ENCODE measurements at places on chromosomes 2 and 18. TPM values are rescaled to one million over a fixed set of nuclear protein-coding genes. Genes with fewer than 3 reads are reported as not detected.
A peak's percentile ranks its signal among the peaks of the same experiment; 100 is the strongest.

DNA sequence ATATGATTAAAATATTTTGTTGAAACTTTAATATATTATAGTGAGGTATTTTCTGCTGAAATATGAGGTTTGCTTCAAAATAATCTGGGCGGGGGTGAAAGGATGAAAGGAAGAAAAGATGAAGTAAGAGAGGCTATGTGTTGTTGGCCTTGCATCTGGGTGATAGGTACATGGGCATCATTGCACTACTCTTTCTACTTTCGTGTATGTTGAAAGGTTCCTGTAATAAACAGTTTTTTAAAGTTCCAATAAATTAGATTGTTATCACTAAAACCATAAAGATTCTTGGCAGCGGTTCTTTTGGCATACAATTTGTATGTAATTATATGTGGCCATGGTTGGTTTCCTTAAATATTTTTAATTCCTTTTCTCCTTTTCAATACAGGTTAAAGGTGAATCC, 23.6 kb upstream of the MSH2 start:
- DNase-seq = no peak

DNA sequence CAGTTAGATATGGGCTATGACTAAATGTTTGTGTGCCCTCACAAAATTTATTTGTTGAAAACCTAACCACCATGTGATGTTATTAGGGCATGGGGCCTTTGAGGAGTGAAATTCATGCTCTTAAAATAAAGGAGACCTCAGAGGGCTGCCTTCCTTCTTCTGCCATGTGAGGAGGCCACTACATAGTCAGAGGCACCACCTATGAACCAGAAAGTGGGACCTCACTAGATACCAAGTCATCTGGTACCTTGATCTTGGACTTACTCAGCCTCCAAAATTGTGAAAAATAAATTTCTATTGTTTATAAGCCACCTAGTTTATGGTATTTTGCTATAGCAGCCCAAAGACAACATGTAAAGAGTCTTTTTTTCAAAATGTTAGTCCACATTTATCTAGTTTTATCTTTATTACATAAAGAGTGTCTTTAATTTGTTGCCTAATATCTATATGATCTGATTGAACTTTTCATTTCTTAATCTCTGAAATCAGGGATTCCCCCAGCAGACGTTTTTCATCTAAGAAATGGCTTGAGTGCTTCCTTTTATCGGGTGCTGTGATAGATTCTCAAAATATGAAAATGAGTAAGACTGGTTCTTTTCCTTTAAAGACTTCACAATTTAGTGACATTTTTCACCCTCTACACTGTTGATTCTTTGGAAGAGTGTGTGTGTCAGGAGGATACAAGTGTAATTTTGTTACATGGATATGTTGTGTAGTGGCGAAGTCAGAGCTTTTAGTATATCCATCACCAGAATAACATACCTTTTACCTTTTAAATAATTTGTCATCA, 34.2 kb downstream of the PMS1 start:
- DNase-seq = no peak

- no peak for DNase-seq
These were observed 59.6 kb downstream of the VIL1 start for GRCh38 chr2:218478544-218478943.

The XDH gene
- total RNA-seq = not detected

- DNase-seq = no peak
These were observed 263.8 kb downstream of the HNMT start for GRCh38 chr2:138228101-138228500.

DNA sequence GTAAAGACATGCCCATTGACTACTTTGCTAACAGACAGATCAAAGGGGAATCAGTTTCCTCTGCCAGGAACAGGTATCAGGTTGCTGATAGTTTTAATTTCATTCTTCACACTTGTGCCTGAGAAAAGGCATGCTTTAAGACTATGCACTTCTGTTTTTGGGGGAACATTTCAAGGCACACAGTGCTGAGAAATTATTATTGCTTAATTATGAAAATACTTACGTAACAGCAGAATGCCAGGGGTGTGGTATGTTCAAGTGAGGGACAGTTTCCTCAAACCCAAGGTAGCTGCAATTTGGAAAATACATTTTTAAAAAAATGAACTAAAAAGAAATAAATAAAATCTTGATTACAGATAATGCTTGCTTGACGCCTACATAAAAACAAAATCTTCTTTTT, 1746.1 kb upstream of the PIK3C3 start:
- no peak for DNase-seq

DNA sequence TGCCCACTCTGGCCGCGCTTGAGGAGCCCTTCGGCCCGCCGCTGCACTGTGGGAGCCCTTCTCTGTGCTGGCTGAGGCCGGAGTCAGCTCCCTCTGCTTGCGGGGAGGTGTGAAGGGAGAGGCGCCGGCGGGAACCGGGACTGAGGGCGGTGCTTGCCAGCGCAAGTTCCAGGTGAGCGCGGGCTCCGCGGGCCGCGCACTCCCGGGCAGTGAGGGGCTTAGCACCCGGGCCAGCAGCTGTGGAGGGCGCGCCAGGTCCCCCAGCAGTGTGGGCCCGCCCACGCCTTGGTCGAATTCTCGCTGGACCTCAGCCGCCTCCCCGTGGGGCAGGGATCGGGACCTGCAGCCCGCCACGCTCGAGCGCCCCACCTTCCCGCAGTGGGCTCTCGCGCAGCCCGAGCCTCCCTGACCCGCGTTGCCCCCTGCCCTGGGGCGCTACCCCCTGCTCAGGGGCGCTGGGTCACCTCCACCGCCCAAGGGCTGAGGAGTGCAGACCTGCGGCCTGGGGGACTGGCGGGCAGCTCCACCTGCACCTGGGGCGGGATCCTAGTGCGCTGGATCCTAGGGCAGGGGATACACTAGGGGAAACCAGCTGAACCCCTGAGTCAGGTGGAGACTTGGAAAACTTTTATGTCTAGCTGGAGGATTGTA, 97.3 kb downstream of the CD8B2 start:
- DNase-seq = no peak

DNA sequence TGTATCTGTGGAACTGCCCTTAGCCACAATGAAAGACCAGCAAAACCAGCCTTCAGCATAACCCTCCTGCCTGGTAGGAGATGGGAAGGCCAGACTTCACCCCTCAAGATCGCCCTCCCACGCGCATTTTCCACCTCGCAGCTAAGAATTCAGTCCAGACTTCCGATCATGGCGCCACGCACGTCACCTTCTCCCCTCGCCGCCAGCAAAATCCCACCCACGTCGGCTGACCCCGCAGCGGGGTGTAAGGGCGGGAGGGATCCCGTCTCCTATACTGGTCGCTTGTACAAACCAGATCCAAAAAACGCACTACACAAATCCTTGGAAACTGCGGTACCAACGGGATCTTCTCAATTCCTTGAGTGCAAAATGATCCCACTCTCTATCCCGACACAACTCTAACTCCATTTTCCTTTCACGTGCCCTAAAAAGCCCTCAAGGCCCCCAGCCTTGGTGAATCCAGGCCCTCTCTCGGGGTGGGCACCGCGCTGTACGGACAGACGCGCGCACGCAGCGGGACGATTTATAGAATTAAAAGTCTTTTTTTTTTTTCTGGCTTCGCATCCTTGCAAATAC, 1.0 kb upstream of the BMPR2 start:
- peak; percentile 92 for DNase-seq

Measured in posterior vena cava (tissue), 2 donors.